ENCODE measurements at places on chromosomes 2 and 18.

DNA sequence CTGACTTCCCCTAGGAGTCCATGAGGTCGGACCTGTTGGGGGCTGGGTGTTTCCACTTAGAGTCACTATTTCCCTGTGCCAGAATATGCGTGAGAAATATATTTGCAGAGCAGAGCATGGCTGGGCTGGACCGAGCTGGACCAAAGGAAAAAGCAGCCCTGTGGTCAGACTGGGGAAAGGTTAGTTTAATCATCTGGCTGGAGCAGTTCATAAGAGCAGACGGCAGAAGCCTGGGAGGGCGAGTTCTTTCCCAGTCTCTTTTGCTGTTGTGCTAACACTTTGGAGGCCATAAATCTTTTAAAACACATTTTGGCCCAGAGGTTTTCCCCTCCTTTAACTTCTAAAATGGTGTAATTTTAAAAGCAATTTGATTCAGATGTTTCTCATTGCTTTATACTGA is 66.5 kb downstream of the GLI2 start:
- no peak for DNase-seq

GRCh38 chr2:226725126-226725860 is 74.3 kb downstream of the IRS1 start:
- DNase-seq, result no peak

DNA sequence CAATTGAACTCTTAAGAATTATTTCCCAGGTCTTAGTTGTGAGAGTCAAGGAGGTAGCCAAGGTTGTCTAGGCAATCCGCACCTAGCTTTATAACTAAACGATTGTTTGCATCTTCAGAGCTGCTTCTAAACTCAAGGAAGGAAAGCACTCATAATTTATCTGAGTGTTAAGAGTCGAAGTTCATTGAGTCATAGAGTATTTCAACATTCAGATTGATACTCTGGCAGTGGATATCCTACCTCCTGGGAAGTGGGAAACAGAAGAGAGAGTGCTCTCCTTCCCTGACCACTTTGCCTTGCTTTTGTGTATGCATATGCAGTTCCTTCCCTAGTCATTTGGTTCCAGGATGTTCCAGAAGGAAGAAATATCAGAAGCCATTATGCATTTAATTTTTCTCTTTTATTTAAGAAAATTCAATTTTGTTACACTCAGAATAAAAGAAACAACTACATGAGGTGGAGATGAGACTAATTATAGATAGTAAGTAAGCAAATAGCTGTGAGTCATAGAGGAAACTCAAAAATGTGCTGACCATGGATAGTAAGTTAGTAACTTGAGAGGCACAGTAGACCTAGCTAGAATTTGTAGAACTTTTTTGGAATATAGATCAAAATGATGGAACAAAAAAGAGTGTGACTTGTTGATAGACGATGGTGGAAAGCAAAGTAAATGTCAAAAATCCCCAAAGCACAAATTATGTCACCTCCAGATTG is 35.4 kb upstream of the FSHR start:
- DNase-seq, result no peak

DNA sequence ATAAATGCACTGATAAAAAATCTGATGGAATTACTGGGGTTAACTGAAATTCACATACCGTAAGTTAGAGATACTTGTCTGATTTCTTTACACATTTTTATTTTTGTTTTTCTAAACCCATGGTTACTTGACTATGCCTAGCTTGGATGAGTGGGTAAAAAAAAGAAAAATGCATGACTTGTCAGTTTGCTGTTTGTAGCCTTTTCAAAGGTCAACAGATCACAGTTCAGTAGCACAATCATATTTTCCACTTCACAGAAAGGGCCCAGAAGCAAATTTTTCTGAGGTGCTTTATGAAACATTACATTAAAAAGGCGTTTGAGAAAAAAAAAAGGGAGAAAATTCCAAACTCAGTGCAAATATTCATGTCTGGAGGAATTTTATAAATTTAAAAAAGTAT is 16.4 kb downstream of the SLC16A14 start:
- DNase-seq, result no peak

GRCh38 chr2:152413228-152414030 is 78.5 kb downstream of the FMNL2 start:
- no peak for DNase-seq

DNA sequence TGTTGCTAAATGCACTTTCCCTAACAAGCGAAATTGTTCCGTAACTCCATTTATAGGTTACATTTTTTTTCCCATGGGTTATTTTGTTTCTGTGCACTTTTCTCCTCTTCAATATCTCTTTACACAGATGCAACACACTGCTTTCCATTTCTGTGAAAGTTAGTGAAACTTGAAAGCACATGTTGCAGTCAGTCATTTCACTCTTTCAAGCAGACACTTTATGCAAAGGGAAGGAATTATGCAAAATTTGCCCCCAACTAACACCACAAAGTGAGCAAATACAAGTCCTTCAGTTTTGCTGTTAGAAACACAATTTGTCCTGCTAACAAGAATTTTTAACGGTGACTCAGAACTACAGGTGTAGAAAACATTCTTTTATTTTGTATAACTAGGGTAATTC is 124.8 kb downstream of the PTH2R start:
- no peak for DNase-seq

GRCh38 chr18:52377094-52377493 is 37.1 kb downstream of the DCC start:
- no peak for DNase-seq

DNA sequence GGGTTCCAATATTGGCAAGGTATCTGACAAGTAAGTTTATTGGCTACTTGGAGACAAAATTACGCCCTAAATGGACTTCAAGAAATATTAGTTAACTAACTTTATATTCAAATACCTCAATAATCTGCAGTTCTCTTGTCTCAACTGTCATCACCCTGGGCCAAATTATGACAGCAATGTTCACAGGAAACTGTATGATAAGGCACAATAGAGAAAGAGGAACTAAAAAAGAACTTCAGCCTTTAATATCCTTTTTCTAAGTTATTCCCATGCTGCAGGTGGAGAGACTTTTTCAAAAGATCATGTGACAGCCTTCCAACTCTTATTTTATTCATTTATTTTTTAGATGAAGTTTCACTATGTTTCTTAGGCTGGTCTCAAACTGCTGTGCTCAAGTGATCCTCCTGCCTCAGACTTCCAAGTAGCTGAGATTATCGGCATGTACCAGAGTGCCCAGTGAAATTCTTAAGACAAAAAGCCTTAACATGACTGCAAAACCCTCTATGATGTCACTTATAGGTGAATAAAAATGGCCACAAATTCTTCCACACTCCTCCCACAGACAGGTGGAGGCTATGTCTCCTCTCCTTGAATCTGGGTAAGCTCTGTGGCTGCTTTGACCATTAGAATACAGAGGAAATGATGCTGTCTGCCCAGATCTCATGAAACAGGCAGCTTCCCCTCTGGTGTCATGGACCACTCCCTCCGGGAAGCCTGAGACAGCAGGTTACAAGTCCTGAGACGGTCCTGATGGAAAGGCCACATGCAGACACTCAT is 211.0 kb downstream of the TGIF1 start:
- DNase-seq, result no peak

DNA sequence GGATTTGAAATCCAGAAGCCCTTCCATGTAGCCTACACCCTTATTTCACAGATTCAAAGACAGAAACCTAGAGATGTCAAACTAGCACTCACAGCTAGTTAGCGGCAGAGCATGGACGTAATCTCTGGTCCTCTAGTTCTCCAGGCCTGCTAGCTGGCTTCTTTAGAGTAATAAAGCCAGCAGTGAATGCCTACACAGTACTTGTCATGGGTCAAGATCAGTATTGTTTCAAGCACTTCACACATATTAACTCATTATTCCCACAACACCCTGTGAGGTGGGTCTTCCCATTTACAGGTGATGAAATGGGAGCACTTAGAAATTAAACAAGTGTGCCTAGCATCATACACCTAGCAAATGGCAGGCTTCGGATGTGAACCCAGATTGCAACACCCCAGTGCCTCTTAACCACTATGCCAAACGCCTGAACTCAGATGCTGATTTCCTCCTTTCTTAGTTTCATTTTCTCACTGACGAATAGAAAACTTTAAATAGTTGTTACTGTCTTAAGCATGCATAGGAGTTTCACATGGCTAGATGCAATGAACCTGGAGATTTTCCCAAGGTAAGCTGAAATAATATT is 14.5 kb upstream of the ZBTB14 start:
- no peak for DNase-seq

DNA sequence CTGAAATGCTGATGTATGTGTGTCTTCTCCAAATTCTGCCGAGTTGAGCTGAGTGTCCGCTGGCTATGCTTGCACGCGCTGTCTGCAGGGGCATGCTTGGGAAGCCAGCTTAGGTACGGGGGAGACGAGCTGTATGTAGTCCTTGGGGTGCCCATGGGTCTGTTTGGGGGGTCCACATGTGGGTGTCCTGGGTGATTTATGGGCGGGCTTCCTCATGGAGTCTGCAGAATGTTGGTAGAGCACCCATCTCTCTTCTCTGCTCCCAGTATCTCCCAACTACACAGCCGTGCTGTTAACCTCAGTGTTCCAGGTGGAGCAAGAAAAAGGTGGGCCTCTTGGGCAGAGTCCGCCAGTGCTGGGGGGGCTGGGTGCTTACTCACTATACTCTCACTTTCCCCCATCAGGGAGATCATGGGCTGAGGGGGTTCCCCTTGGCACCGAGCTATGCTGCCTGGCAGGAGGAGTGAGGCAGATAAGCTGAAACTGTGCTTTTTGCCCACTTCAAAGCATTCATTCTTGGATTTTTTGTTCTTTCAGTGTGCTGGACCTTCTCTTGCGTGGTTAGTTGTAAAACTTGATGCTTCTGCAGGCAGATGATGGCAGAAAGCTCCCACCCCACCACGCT is 128.2 kb upstream of the ALKAL2 start:
- no peak for DNase-seq

DNA sequence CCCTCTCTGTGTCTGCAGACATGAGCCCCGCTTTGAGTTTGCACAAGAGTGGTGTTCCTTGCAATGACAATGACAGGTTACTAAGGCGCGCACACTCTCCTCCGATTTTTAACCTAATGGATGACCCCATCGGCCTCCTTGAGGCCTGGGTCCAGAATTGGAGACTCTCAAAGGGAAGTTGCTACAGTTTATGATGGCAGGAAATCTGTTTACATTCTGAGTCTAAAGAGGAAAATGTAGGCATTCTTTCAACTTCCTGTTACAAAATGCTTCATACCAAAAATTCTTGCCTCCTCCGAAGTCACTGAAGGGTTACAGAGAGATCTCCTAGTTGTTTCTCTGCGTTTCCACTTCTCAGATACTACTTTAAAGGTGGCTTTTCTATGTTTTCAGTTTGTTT is 225.3 kb upstream of the AGAP1 start:
- peak; percentile 34 for DNase-seq

GRCh38 chr18:48806551-48807261 is 144.1 kb downstream of the SMAD7 start:
- DNase-seq, result no peak

GRCh38 chr2:159209341-159210306 is 76.9 kb downstream of the WDSUB1 start:
- DNase-seq, result no peak

Data from HTR-8/SVneo (cell line).